ENCODE measurements at places on chromosomes 12 and 14.
A peak's percentile ranks its signal among the peaks of the same experiment; 100 is the strongest.

DNA sequence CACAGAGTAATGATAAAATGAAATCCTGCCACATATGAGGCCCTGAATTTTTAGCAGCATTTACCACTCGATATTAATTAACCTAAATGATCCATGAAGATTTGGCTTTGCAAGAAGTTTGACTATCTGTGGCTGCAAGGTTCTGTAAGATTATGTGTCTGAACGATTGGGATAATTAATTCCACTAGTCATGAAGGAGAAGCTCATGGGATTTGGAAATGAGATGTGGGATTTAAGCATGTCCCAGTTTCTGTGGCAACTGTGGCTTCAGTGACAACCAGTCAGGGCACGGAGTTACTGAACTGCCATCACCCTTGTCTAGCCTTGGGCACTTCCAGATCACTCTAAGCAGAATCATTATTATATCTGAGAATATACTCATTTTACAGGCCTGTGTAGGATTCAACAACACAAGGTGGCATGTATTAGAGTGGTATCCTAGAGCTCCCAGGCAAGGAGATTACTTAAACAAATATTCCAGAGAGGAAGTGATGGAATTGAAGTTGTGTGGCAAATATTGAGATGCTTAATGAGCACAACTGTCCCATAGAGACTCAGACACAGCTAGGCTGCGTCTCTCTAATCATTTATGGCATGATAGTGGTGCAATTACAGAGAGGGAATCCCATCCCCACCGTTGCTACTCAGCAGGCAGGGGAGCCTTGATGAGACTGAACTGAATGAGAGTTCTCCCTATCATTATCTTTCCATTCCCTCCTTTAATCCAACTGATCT lies 205.0 kb upstream of the KRR1 start:
- DNase-seq: no peak

GRCh38 chr14:77069551-77069950 lies 28.5 kb upstream of the CIPC start:
- no peak for DNase-seq

DNA sequence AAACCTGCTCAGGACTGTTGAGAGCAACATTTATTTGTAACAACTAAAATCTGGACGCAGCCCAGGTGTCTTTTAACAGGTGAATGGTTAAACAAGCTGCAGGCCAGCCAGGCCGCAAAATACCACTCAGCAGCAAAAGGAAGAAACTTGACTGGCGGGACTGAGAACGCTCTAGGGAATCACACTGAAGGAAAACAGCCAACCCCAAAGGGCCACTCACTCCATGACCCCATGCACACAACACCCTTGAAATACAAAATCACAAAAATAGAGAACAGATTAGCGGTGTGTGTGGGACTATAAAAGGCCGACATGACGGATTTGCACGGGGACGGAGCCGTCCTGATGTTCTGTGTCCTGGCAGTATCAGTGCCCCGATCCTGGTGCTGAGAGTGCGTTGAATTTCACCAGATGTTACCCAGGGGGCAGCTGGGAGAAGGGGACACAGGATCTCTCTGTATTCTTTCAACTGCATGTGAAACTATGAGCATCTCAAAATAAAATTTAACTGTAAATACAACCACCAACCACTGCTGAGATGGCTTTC lies 23.0 kb downstream of the VPS37B start:
- DNase-seq: peak; percentile 35

GRCh38 chr12:7961395-7962178 lies 25.6 kb upstream of the SLC2A3 start:
- DNase-seq: no peak

DNA sequence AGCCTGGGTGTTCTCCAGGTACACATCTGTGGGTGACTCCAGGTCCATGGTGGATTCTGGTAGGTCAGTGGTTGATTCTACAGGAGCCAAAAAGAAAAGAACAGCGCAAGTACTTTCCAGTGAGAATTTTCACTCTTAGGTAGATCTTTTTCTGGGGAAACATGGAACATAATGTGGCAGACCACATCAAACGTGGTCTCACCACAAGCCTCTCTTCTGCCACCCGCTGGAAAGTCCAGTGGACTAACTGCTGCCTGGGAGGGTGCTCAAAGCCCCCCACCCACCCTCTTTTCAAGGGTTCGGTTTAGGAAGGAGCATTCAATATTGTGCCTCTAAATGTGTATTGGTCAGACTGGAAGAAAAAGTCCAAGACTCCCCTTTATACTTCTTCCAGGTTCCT lies 36.1 kb upstream of the PRB2 start:
- DNase-seq: no peak

- peak; percentile 61 for DNase-seq
These were observed 64.7 kb downstream of the TMCC3 start for GRCh38 chr12:94585626-94586025.

- DNase-seq: no peak
These were observed at the start of gene PROX2 for GRCh38 chr14:74875941-74876913. PROX2 (minus strand) TSS chr14:74876145; CDS start chr14:74863834, 12,311 bp downstream.

GRCh38 chr14:68363466-68363842 lies 429.4 kb downstream of the ZFP36L1 start:
- no peak for DNase-seq

- peak; percentile 85 for DNase-seq
These were observed 932.3 kb downstream of the DIO2 start for GRCh38 chr14:79278798-79279644.
